ENCODE measurements at places on chromosomes 1 and 21.

- no peak for DNase-seq
Observed at GRCh38 chr1:174743654-174744561, 255.8 kb upstream of the CACYBP start.

DNA sequence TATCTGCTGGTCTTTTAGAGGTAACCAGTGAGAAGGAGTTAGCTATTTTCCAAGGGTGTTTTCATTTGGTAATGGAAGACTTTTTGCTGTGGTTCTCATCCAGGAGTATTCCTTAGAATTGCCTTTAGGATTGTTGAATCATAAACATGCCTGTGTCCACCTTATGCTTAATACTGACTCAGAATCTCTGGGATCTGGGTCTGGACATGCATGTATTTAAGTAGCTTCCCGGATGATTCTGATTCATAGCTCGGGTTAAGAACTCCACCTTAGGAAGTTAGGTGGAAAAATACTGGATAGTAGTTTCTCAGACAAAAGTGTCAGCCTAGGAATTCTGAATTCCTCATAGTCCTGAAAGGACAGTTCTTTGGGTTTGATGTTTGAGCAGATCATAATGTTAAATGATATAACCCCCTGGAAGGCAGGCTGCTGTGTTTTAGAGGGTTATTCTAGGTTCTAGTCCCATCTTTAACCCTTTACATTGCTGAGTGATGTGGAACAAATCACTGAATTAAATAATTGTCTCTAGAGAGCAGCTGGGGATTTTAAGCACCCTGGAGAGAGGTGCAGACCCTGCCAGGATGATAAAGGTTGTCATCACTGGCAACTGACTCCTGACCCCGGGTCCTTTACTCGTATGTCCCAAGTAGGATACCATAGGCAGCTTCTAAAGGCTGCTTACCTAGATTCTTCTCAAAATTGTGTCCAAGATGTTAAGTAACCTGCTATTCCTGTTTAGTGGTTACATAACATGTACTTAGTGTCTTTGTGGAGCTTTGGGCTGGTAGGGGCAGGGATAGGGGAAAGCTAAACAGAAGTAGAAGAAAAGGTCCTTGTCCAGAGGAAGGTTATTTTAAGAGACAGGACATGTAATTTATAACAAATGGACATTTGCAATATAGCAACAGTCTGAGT, 14.5 kb upstream of the C4BPB start:
- no peak for DNase-seq

GRCh38 chr1:214018386-214019268, 30.9 kb downstream of the PROX1 start:
- DNase-seq: no peak

- no peak for DNase-seq
Observed at GRCh38 chr1:182952677-182953444, at the start of gene SHCBP1L. Gene SHCBP1L (minus strand): TSS chr1:182953166. CDS start chr1:182953133, 33 bp downstream.

- DNase-seq: no peak
Observed at GRCh38 chr1:201633811-201634210, 94.9 kb downstream of the NAV1 start.

DNA sequence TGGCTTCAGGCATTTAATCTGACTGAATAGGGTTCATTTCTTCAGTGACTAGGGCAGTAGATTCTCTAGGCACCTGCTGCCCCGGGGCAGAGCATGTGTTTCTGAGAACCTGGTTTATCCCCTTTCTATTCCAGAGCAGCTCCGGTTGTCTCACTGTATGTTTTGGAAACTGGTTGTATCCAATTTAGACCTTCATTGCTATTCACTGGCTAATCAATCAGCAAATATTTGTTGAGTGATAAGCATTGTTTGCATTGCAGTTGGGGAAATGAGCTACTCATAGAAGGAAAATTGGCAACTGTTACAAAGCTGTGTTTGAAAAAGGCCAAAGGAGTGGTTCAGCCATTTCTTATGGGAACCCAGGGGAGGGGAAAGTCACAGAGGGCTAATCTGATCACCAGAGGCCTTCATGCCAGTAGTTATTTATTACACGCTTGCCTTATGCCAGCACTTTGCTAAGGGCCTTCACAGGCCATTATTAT, 2.9 kb downstream of the QSOX1 start:
- DNase-seq: no peak

GRCh38 chr1:25905680-25906643, at the start of gene STMN1:
Gene STMN1 (minus strand): TSS chr1:25906419. CDS start chr1:25904676, 1,743 bp downstream.
- peak; percentile 87 for DNase-seq

DNA sequence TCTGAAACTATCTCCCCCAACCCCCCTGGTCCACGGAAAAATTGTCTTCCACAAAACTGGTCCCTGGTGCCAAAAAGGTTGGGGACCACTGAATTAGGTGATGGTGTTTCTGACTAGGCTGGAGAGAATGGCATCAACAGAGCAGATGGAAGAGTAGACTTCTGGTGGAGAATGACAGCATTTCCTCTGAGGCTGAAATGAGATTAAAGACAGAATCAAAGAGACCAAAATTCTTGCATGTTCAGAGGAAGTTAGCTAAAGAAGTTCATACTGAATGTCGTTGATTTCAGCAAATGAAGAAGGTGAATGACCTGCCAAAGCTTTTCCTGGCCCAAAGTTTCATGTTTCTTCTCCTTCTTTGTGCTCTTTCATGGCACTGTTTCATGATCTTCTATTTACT, 188.2 kb upstream of the RUNX1 start:
- DNase-seq: no peak

GRCh38 chr1:2472561-2473177, 3.4 kb upstream of the PLCH2 start:
- no peak for DNase-seq

DNA sequence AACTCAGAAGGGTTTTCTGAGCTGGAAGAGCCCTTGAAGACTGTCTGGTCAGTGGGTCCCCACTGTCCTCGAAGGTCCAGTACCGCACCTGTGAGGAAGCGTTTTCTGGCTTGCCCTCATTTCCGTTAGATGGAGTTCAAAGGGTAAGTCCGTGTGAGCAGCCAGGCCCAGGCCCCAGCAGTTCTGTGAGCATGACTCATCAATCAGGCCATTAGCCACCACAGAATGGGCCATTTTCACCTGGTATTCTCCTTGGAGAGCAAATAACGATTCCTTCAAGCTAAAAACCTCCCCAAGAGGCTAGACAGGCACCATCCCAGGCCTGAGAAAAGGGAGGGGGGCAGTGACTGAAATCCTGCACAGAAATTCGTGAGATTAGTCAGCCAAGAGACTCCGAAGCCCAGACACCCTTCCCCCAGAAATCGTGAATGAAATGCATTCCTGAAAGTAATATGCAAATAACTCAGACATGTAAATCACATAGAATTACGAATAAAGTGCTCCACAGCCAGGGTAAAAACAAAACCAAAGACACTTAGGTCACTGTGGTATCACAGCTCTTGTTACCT, 66.0 kb downstream of the BCAR3 start:
- peak; percentile 10 for DNase-seq

GRCh38 chr1:79128722-79129121, 122.2 kb upstream of the ADGRL4 start:
- no peak for DNase-seq

GRCh38 chr1:232810856-232811255, 5.6 kb downstream of the MAP10 start:
- DNase-seq: no peak

DNA sequence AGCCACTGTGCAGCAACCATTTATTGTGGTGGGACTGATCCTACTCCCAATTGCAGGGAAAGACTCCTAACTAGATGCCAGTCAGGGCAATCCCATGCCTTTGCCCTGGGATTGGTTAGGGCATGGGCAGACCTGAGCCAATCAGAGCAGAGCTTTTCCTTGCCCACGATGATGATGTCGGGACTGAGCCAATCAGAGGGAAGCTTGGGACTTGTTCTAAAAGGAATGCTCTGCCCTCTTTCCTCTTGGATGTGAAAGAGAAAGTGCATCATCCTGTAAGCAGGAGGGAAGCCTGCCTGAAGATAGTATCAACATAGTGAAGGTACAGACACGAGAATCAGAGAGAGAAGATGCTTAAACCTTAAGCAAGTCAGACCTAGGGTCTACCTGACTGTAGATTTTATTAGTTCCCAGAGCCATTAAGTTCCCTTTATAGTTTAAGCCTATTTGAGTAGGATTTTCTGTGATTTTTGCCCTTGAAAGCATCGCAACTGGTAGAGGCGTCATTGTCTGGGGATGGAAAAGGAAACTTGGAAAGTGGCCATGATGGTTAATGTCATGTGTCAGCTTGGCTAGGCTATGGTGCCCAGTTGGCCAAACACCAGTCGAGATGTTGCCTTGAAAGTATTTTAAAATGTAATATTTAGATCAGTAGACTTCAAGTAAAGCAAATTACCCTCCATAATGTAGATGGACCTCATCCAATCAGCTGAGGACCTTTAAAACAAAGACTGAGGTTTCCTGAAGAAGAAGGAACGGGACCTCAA, 19.9 kb downstream of the IRF2BP2 start:
- no peak for DNase-seq

GRCh38 chr1:107662971-107663370, 302.0 kb downstream of the VAV3 start:
- no peak for DNase-seq

DNA sequence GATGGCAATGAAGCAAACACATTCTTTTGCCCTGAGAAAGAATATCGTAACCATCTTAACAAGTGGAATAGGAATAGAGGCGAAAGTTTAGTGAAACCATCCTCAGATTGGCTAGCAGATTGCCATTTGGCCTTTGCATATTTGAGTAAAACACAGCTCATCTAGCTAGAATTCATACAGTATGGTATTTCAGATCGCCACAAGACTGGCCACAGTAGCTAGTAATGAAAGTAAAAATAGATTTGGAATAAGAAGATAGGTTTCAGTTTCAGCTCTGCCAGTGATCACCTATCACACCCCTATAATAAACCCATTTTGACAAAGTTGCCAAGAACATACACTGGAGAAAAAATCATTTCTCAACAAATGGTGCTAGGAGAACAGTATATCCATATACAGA, 294.9 kb downstream of the LRRIQ3 start:
- no peak for DNase-seq

DNA sequence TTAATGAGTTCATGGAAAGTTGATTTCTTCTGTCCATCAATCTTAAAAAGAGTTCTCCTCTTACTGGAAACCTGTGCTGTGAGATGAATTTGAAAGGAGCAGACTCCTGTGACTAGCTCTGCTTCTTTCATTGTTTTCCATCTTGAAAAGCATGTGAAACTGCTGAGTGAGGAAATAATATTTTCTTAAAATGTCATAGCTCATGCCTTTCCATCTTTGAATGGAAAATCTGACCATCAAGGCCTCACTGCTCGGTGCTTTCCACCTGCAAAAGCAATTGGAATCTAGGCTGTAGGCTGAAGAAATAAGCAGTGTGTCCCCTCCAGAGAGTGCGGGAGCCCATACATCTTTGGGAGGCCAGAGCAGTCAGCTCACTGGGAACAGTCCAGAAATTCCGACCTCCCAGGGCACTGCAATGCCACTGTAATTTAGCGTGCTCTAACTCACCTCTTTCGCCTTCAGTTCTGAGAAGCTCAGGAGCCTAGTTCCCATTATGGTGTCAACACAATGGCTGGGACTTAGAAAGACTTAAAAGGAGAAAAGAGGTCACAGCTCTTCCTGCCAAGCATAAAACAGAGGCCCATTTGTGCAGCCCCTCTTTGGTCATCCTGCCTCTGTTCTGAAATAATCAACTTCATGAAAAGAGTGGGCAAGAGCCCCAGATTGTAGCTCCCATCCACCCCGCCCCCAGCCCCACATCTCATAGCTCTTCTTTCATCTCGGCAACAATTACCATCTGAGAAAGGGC, 50.4 kb upstream of the F3 start:
- DNase-seq: no peak

DNA sequence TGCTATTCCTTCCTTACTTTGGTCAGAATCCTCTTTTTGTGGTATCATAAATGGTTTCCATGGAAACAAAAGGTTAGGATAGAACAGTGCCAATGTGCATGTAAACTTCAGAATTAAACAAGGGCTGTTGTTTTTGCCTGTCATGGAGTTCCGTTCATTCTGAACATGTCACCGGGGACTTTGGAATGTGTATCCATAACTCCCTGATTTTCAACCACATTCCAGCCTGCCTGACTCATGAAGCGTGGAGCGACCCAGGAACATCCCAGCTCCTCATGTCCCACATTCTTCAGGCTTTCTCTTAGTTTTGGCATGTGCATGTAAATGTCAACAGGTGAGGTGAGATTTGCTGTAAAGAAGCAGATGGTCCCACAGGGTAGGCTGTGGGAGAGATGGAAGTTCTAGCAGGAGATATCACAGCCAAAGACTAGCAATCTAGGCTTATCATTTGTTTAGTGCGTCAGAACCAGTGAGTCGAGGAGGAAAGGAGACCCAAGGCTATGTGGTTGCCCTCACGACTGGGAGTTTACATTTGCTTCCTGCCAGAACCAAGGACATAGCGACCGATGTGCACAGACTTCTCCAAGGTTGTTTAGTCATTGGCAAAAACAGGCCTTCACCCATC, 23.0 kb upstream of the DNAJC11 start:
- no peak for DNase-seq

GRCh38 chr1:6624710-6625583, at the start of gene THAP3:
Gene THAP3 (plus strand): TSS chr1:6624868. CDS start chr1:6625219, 351 bp downstream.
- DNase-seq: peak; percentile 91

DNA sequence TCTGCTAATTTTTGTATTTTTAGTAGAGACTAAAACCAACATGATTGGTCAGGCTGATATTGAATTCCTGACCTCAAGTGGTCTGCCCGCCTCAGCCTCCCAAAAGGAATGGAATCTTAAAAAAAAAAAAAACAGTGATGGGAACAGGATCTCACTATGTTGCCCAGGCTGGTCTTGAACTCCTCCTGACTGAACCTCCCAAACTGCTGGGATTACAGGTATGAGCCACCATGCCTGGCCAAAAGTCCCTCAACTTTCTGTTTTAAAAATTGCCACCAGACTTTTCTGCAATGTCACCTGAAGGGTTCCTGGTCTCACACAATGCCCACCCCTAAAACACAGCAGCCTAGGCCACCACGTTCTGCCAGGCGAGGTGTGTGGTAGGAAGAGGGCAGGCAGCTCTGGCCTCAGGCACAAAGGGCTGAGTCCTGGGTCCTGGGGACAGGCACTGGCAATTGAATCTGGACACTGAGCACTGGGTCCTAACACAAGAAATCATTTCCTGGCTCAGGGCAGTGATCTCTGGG, 21.2 kb upstream of the THRAP3 start:
- DNase-seq: no peak

Data from activated CD4-positive, alpha-beta T cell treated with anti-CD3 and anti-CD28 coated beads for 4 hours (primary cell).